ENCODE measurements at places on chromosomes 13 and 19.
A peak's percentile ranks its signal among the peaks of the same experiment; 100 is the strongest.

DNA sequence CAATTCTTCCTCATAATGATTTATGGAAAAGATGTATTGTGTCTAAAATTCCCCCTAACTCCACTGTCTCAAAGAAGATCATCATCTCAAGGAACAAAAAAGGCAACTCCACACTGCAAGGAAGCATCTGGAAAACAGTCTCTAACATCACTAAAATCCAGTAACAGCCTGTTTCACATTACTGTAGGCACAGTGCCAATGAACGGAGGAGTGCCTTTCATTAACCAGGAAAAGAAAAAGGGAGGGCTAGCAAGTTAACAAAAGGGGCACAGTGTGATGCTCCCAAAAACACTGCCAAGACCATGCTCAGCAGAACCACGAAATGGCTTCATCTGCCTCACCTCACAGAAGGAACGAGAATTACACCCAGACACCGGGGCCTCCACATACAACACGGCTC, 8.5 kb downstream of the TMTC4 start:
- no peak for DNase-seq

GRCh38 chr19:732148-733069, 18.5 kb upstream of the MISP start:
- no peak for DNase-seq

GRCh38 chr13:100636441-100636840, 38.2 kb downstream of the TMTC4 start:
- no peak for DNase-seq

GRCh38 chr13:92913840-92914239, 312.8 kb upstream of the GPC6 start:
- no peak for DNase-seq

DNA sequence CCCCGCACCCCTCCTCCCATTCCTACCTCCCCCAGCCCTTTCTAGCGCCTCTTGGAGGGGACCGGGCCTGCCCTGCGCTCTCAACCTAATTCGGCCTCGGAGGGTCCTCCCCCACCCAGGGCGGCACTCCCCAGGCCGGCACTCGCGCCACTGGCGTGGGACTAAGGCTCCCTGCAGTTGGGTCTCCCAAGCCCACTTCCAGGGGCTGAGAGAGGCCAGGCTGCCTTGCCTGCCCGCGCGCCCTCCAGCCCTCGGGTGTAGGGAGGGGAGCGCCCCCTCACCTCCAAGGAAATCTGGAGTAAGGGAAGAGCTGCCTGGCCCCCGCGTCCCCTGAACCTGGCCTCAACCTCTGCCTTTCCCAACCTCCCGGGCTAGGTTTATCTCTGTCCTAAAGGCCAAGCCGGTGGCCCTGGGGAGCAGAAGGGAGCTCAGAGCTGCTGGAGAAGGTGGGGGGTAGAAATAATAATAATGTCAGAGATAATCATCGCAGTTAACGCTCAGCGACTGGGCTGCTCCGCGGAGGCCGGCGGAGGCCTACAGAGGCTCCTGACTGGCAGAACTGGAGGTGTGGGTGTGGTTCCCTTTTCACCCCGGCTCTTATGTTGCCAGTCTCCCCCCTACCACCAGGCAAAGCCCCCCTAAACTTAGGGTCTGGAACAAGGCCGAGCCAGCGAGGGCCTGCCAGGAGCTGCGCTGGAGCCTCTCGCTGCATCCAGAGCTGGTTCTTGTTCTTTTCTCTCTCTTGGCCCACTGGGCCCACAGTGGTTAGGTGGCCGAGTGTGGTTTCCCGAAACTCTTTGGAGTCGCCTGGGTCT, 9.6 kb downstream of the ZIC2 start:
- no peak for DNase-seq

GRCh38 chr13:42333613-42334328, 61.8 kb downstream of the AKAP11 start:
- peak; percentile 49 for DNase-seq

DNA sequence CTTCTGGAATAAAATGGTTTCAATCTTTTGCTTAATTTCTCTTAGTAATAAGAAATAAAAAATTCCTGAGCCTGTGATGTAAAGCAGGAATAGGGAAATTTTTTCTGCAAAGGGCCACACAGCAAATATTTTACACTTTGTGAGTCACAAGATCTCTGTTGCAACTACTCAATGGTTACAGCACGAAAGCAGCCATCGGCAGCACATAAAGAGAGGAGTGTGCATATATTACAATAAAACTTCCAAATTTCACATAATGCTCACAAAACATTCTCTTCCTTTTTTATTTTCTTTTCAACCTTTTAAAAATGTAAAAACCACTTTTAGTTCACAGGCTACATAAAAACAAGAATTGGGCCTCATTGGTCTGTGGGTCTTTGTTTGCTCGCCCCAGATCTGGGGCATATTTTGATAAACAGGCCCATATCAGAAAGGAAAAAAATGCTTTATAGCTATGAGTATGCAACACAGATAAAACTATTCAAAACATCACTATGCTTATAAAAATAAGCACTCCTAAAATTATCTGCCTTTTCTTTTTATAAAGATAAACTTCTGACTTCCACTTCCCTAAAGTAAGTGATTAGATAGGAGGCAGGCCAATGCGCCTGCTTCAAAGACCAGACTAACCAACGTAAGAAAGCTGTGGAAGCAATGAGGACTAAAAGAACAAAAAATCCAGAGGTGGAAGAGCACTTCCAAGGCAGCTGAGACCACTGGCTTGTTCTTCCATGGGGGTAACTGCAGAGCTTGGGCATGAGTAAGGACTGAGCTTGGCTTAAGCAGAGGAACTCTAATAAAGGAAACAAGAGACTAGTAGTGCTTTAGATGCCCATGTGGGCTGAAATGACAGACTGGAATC, 26.5 kb downstream of the MYCBP2 start:
- DNase-seq: no peak

GRCh38 chr13:113631341-113632095, 26.5 kb downstream of the ATP4B start:
- no peak for DNase-seq

Measured in GM13976 (cell line).